Common myeloid progenitor, CD34-positive (primary cell): ENCODE measurements at places on chromosomes 3 and 15.

DNA sequence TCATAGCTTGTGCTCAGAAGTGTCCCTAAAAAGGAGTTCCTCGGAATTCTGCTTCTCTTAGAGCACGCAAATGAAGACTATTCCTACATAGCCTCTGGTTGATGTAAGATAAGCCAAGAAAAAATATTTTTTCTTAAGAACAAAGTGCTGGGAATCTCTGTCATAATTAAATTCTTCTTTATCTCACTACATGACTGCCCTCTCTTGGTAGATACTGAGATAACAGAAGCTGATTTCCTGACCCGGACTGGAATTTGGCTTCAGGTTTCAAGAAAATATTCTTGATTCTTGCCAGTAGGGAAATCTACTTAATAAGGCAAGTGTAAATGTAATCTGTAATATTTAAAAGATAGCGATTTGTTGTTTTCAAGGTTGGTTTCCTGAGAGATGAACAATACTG lies 31.3 kb upstream of the SETMAR start:
- DNase-seq = peak; percentile 56

- DNase-seq = peak; percentile 50
These were observed 120.7 kb upstream of the LINGO1 start for GRCh38 chr15:77753281-77753873.

DNA sequence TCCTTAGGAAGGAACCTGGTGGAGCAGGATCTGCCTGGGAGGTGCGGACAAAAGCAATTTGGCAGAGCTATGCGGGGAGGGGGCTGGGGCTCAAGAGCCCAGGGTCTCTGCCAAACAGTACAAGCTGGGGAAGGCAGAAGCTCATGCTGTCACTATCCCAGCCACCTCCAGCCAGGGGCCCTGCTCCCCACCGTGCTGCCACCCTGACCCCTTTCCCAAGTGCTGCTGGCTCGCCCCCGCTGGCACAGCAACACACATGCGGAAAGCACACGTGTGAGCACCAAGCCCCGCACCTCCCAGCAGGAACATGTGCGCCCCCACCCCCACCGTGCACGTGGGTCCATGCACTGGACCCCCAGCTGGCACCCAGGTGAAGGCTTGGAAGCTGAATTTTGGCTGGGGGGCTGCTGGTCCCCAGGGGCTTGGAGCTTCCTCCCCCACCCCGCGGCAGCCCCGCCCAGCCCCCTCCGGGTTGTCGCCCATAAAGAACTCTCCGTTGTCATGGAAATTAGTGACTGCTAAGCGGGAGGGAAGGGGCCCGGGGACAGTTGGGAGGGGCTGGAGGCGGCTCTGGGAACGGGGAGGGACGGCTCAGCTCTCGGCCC lies 742 bp downstream of the CAMKV start:
- no peak for DNase-seq

DNA sequence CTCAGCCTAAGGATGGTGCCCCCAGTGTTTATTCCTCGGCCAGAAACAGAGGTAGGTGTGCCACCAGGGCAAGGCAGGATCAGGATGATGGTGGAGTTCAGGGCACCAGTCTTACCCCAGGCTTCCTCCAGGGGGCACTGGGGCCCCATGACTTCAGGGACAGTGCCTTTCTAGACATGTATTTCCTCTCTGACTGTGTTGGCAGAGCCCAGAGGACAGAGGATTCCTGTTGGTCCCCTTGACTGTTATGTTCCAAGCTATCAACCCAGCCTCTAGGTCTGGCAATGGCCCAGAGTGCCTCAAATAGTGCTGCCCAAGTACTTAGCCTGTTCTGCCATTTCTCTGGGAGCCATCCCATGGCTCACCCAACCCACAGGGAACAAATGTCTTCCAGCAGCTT lies 2.8 kb downstream of the HEMK1 start:
- peak; percentile 77 for DNase-seq

DNA sequence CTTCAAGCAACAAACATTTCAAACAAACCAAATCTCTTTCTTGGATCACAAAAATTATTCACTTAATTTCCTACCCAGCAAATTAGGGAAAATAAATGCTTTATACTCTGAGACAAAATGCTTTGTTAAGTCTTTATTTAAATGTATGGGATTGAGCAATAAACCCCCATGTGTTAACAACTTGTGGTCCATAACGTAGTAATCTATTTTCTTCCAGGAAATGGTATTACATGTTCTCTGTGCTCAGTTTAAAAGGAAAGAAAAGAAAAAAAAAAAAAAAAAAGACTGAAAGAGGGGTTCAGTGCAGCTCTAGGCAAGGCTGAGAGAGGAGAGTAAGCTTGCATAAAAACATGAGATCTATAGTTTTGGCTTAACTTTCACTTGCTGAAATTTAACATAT lies 102.3 kb downstream of the PIK3CB start:
- DNase-seq = no peak
